CD4-positive, alpha-beta T cell treated with Interleukin-21 for 1 hour (primary cell): ENCODE measurements at places on chromosomes 16 and 17.

- DNase-seq, result no peak
Observed at GRCh38 chr16:50059111-50059510, 6.7 kb upstream of the HEATR3 start.

GRCh38 chr16:54123766-54124165 is 162.8 kb downstream of the IRX3 start:
- DNase-seq, result no peak

- DNase-seq, result no peak
Observed at GRCh38 chr17:40170325-40170724, 6.9 kb upstream of the RAPGEFL1 start.

GRCh38 chr16:81495321-81496234 is 51.0 kb downstream of the CMIP start:
- no peak for DNase-seq

- DNase-seq, result no peak
Observed at GRCh38 chr16:1790611-1791255, 2.8 kb downstream of the IGFALS start.

DNA sequence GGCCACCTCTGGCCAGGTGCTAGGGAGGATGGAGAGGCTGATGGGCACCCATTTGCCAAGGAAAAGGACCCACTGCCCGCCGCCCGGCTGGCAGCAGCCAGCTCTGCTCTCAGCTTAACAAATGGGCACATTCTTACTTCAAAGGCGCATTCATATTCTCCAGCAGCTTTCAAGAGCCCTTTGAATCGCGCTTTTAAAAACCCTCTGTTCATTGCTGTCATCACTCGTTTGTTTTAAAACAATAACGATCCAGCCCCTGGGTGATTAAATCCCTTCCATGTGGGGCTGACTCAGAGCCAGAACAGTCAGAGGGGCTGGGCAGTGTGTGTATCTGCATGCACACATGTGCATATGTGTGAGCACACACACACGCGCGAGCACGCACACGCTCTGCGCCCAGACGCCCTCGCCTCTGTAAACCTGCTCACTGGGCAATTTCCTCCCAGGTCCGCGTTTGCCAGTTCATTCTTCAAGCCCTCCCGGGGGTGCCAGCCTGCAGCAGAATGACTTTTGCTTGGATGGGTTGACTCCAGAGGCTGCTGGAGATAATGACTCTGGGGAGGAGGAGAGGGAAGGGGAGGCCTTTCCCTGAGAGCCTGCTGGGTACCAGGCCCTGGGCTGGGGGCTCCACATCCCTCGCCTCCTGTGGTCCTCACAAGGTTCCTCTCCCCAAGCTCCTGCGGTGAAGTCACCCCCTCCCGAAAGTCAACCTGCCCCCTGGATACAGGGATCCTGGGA is 133.1 kb downstream of the SDK2 start:
- DNase-seq, result no peak

DNA sequence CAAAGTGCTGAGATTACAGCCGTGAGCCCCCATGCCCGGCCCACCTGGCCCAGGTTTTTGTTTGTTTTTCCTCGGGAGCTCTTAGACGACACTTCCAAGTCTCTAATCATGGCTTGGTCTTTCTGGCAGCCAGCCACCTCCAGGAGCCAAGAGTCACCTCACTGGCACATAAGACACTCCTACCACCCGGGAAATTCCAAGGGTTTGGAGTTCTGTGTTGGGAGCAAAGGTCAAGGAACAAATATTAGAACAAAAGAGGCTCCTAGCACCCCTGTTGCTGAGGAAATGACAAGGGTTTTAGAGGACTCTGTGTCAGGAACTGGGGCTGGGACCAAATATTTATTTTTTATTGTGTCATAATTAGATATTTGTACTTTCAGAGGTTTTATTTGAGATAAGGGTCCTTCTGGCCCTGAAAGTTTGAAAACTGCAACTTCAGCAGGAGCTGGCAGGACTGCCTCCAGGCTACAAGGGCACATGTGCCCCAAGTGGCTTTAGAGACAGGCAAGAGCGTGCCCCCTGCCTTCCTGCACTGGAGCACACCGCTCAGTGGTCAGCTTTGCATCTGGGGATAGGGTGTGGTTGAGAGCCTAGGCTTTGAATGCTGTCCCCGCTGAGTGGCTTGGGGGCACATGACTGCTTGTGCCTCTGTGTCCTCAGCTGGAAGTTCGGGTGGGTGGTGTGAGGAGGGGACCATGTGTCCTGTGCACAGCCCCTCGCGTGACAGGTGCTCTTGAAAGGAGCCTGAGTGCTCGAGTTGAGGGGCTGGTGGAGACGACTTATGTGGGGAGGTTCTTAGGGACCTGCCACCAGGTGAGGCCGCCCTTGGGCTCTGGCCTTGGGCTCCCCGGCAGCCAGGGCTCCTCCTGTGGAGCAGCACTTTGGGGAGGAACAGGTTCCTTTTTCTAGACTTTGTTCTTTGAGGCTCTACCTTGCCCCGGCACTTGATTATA is 29.7 kb downstream of the MGRN1 start:
- no peak for DNase-seq

GRCh38 chr16:67490335-67491096 is 7.2 kb upstream of the AGRP start:
- no peak for DNase-seq

DNA sequence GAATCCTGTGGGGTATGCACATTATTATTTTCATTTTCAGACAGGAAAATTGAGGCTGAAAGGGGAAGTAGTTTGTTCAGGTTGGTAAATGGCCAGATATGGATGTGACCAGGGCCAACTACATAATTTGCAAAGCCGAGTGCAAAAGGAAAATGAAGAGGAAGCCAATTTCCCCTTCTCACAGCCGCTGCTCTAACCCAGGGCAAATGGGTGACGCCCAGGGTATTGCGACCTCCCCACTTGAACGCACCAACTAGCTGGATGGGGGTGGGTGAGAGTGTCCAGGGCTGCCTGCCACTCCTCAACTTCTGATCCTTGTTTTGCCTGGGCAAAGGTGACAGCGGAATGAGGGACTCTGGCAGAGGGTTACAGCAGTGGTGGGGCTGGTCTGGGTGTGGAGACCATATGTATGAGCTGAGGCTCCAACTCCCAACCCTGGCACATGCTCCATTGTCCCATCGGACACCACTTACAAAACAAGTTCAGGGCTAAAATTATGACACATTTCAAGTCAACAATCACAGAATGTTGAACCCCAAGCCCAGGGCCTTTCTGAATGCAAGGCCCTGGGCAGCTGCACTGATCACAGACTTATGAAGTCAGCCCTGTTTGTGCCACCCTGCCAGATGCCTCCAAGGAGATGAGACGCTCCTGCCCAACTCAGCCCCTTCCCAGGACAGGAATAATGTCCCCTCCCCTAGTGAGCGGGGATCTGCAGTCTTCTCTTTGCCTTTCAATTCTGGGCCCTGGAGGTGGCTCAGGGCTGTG is 1.7 kb downstream of the ANKRD40CL start:
- no peak for DNase-seq

GRCh38 chr16:67451704-67452435 is 20.9 kb downstream of the HSD11B2 start:
- DNase-seq, result no peak

DNA sequence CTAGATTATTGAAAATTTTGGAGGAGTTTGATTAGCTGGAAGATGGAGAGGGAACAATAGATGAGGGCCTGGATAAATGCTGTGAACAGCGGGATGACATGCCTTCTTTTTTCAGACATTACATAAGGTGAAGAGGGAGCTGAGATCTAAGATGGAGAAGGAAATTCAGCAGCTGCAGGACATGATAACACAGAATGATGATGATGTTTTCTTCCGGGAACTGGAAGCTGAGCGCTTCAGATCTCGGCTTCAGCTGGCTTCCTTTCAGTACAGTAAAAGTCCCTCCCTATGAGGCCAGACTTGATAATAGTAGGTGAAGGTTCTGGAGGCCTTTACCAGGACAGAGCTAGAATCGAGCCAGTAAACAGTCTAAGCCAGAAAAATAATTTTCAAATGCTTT is 30.7 kb downstream of the CEP95 start:
- DNase-seq, result no peak

GRCh38 chr17:77526259-77526711 is 385.5 kb downstream of the SEC14L1 start:
- DNase-seq, result no peak

- DNase-seq, result no peak
Observed at GRCh38 chr16:8966817-8967131, 3.1 kb upstream of the USP7 start.

DNA sequence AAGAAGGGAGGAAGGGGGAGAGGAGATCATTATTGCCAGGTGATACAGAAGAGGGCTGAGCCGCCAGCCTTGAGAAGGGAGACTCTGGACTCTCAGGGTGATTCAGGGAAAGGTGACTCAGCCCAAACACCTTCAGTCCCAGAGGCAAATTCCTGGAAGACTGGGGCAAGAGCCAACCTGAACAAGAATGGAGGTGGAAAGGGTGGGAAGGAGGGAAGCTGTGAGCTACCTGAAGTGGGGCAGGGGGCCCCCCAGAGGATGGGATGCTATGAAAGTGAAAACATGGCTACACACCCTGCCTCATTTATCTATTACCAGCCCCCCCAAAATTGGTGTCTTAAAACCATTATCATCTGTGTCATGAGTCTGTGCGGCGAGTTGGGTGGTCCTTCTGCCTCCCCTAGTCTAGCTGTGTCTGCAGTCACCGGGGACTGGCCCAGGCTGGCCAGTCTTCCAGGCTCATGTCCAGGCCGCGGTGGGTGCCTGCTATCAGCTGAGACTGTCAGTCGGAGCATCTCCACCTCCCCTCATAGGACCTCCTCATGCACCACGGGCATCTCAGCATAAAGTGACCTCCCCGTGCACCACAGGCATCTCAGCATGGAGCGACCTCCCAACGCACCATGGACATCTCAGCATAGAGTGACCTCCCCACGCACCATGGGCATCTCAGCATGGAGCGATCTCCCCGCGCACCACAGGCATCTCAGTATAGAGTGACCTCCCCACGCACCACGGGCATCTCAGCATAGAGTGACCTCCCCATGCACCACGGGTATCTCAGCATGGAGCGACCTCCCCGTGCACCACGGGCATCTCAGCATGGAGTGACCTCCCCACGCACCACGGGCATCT is 3.2 kb upstream of the SLC47A2 start:
- DNase-seq, result no peak

DNA sequence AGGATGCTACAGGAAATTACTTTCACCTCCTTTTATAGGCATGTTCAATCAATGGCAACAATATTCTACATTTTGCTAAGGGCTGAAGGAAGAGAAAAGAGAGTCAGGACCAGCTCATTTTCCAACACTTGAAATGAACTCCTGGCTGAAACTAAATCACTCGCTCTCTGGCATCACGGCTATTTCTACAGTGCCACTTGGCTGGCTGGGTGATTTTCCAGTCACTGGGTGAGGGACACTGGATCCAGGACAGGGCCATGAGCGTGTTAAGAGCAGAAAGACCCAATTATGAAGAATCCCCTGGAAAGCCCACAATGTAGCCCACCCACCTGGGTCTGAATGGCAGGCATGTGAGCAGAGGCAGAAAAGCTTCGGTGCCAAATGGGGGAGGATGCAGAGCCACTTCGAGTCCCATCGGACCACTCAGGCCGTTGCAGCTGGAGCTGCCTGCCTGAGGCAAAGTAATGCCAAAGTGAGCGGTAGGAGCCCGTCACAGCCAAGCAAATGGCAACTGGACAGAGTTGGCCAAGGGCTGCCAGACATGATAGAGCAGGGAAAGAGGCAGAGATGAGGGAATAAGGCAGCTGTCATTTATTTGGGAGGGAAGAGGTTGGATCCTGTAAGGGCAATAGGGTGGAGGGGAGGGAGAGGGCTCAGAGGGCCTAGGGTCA is 246.2 kb downstream of the STX8 start:
- DNase-seq, result no peak

DNA sequence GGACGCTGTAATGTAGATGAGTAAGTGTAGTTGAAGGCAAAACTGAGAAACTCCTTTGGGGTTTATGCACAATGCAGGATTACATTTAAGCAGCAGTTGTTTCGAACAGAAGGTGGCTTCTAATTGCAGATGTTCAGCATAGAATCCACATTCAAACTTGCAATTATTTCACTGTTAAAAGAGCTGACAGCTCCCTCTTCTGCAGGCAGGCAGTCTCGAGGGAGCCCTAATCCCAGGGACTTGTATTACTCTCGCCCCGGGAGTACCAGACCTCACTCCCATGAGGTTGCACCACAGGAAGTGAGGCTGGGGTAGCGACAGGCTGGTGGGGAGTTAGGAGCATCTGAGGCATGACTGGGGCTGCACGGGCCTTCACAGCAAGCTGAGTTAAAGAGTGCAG is 484.3 kb upstream of the EEF2KMT start:
- DNase-seq, result no peak

DNA sequence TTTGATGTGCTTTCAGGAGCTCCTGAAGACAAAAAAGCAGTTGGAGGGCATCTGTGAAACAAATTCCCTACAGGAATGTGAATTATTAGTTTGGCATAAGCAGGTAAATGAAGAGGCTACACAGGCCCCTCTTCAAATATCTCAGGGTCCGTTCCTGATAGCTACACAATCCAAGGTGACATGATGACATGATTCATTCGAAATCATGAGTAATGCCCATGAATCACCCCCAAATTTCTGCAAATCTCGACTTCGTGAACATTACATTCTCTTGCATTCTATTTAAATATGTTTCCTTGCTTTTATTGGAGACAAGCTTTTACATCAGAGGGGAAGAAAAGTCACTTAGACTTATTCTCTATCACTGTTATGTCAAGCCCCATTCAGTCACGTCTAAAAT is 22.3 kb downstream of the GAN start:
- no peak for DNase-seq

DNA sequence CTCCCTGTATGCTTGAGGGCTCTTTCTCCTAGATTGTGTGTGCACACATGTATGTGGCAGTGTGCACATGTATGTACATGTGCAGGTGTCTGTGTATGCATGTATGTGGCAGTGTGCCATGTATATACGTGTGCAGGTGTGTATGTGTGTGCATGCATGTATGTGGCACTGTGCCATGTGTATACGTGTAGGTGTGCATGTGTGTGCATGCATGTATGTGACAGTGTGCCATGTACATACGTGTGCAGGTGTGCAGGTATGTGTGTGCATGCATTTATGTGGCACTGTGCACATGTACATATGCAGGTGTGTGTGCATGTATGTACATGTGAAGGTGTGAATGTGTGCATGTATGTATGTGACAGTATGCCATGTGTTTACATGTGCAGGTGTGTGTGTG is 43.9 kb upstream of the BHLHA9 start:
- DNase-seq, result no peak

- DNase-seq, result no peak
Observed at GRCh38 chr17:74864297-74864865, 4.7 kb upstream of the GRIN2C start.

- DNase-seq, result no peak
Observed at GRCh38 chr16:85995541-85996423, 96.8 kb downstream of the IRF8 start.
